ENCODE measurements at places on chromosomes 4 and X.

- DNase-seq, result no peak
Observed at GRCh38 chr4:45409536-45409935, 683.2 kb upstream of the GNPDA2 start.

DNA sequence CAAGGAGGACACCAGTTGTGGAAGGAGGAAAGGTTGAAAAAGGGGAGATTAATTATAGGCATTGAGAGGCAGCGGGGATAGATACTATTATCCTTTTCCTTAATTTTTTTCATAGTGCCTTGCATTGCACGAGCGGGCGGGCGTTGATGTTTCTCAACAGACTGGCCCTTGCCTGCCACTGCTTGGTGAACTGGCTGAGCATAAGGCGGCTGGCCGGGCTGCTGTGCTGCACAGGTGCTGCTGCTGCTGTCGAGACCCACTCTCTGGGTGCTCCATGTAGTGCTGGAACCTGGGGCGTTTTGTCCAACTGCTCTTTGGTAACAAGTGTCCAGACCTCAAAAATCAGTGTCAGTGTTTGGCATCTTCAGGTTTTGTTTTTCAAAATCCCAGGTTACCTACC lies 83.3 kb upstream of the PAQR3 start:
- DNase-seq, result no peak

- DNase-seq, result no peak
Observed at GRCh38 chrX:16867947-16868346, 2.2 kb downstream of the RBBP7 start.

DNA sequence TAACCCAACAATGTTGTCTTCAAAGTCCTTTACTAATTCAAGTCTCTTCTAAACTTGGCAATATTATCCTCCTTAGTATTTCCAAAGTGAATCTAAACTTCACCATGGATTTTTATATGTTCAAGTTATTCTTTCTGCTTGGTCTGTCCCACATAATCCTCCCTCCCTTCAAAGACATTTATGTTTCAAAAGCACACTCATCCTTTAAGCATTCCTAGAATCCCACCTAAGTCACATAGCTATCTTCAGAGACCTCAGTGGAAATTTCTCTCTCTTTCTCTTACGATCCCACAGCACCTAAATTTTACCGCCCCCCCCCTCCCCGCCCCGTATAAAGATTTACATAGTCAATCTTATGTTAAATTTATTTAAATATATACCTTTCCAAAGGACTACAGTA lies 314.9 kb upstream of the GRIA3 start:
- DNase-seq, result no peak

GRCh38 chr4:15681067-15681371 lies 608 bp upstream of the FAM200B start:
- DNase-seq, result no peak

DNA sequence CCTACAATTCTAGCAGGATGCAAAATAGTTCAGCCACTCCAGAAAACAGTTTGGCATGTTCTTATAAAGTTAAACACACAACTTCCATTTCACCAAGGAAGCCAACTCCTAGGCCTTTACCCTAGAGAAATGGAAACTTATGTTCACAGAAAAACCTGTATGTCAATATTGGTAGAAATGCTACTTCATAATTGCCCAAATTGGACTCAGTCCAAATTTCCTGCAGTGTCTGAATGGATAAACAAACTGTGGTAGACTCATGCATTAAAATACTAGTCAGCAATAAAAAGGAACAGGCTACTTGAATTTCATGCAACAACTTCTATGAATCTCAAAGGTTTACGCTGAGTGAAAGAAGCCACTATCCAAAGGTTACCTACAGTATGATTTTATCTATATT lies 1738.8 kb upstream of the IGFBP7 start:
- no peak for DNase-seq

DNA sequence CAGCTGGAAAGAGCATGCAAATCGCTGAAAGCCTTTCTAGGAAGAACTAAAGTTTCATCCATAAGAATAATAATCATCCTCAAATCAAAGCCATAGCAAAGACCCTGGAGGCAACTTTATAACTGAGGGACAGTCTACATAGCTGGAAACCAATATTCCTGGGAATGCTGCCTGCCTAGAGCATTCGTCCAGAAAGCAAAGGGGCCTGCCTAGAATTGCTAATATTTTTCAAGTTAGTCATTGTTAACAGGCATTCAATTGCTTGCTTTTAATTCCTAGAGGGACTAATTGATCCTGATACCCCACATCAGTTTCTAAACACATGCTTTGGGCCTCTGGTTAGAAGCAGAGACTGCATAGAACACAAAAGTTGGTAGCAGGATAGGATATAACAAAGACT lies 4.2 kb upstream of the PPARGC1A start:
- no peak for DNase-seq

GRCh38 chr4:25028851-25029250 lies 1.9 kb downstream of the LGI2 start:
- no peak for DNase-seq

- no peak for DNase-seq
Observed at GRCh38 chr4:172061204-172061603, 248.0 kb downstream of the GALNTL6 start.

DNA sequence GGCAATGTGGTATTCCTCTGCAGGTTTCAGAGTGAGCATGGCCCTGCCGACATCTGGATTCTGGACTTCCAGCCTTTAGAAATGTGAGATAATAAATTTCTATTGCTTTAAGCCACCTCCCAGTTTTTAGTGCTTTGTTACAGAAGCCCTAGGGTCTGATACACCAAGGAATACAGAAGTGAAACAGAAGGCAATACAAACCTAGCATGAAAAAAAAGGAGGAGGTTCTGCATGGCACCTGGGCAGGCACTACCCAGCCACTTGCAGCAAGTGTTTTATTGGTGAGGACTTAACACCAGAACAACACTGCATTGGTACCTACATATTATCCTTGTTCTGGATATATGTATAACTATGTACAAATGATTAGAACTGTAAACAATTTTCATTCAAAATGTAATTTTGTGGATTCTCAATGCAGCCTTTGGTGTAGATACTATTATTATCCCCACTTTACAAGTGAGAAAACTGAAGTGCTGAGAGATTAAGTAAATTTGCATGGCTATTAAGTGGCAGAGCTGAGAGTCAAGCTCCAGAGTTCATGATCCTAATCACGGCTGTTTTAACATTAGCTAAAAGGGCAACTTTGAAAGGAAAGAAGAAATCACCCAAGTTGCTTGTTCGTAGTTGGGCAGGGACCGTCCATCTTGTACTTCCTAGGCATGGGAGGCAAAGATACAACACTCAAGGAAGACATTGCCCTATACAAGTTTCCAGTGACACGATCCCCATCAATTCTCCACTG lies 71.8 kb downstream of the IL21 start:
- DNase-seq, result no peak

GRCh38 chrX:123324625-123325024 lies 140.5 kb downstream of the GRIA3 start:
- no peak for DNase-seq

DNA sequence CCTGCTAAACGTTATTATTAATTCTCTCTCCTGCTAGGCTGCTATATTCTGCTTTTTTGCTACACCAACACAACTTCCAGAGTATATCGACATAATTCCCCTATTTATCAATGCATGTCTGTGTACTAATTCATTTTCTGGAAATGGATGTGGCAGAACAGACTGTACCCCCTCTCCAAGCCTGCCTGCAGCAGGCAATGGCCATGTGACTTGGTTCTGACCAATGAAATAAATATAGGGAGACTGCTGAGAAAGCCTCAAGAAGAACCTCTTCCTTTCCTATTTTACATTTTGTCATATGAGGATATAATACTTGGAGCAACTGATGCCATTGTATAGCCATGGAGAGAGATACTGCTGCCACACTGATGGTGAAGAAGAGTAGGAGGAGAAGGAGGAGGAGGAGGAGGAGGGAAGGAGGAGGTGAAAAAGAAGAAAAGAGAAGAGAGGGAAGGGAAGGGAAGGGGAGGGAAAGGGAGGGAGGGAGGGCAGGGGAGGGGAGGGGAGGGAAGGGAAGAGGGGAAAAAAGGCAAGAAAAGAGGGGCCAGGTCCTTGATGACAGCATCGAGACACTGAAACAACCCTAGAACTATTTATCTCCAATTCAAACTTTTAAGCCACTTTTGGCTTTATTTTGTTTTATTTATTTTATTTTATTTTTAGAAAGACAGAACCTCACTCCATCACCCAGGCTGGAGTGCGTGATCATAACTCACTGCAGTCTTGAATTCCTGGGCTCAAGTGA lies 57.0 kb upstream of the SPP1 start:
- DNase-seq, result no peak

- DNase-seq, result no peak
Observed at GRCh38 chr4:25656031-25656430, 380 bp downstream of the SLC34A2 start.

DNA sequence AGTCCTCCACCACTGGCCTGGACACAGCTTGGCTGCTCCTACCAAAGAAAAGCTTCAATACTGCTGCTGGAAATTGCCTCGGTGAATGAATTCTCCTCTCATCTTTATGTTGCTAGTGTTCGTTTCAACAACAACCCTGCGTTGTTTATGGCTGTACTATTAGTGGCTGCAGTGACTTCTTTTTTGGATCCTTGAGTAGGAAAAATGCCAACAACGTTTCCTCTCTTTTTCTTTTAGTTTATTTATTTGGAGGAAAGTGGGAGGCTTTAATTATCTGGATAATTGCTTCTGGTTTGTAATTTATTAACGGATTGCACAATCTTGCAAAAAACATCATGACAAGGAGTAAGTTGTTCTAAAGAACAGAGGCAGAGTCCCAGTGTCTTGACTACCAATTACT lies 464.1 kb upstream of the TRAM1L1 start:
- DNase-seq, result no peak

DNA sequence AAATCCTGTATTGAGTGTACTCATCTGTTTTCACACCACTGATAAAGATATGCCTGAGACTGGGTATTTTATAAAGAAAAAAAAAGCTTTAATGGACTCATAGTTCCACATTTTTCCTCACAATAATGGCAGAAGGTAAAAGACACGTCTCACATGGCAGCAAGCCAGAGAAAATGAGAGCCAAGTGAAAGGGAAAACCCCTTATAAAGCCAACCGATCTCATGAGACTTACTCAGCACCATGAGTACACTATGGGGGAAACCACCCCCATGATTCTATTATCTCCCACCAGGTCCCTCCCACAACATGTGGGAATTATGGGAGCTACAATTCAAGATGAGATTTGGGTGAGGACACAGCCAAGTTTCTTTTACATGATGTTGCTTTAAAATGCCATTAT lies 171.9 kb downstream of the GALNTL6 start:
- no peak for DNase-seq

GRCh38 chr4:182382941-182383340 lies 139.7 kb downstream of the TENM3 start:
- no peak for DNase-seq

DNA sequence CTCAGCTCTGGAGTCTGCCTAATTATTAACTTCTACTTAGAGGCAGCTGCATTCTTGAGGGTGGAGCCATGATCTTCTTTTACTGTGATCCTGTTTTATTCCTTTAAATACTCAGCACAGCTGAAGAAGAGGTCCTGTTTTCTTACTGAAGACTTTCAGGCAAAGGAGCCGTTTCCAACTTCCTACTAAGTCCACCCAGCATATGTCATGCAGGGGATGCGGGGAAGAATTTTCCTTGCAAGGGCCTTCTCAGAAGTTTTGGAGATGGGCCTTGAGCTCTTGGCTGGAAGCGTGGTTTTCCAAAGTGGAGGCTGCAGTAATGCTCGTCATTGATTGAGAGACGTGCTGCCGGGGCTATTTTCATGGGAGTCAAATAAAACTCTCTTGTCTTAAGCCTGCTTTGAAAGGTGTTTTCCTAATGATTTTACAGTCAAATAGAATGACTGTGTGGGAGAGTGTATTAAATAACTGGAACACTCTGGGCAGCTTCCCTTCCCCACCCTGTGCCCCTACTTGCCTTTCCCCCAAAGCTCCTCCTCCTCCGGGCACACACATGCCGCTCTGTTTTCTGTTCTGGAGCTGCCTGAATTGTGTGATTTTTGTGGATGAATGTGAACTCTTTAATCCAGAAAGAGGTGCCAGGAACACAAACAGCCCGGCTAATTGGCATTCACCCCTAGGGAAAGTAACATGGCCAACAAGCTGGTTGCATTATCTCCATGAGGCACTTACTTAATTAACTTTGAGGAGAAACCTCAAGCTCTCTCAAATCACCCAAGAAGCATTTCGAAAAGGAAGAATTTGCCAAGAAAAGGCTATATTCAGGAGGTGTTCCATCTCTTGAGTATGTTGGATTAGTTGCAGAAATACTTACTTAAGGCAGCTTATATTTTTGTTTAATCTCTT lies 28.1 kb downstream of the FGF2 start:
- DNase-seq, result no peak

DNA sequence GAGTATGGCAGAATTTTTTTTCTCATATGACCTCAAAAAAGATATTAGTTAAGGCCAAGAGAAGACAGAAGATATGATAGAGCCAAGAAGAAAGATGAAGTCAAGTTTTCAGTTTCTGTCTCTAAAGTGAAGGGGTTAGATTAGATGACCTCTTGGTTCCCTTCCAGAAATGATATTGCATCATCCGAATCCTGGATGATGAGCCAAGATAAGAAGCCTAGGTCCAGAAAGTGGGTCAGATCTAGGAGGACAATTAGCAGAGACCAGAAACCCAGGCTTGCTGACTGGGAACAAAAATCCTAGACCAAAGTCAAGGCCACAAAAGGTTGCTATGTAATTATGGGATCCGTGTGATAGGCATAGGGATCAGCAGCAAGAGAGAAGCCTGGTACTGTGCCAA lies 20.2 kb downstream of the SATL1 start:
- no peak for DNase-seq

DNA sequence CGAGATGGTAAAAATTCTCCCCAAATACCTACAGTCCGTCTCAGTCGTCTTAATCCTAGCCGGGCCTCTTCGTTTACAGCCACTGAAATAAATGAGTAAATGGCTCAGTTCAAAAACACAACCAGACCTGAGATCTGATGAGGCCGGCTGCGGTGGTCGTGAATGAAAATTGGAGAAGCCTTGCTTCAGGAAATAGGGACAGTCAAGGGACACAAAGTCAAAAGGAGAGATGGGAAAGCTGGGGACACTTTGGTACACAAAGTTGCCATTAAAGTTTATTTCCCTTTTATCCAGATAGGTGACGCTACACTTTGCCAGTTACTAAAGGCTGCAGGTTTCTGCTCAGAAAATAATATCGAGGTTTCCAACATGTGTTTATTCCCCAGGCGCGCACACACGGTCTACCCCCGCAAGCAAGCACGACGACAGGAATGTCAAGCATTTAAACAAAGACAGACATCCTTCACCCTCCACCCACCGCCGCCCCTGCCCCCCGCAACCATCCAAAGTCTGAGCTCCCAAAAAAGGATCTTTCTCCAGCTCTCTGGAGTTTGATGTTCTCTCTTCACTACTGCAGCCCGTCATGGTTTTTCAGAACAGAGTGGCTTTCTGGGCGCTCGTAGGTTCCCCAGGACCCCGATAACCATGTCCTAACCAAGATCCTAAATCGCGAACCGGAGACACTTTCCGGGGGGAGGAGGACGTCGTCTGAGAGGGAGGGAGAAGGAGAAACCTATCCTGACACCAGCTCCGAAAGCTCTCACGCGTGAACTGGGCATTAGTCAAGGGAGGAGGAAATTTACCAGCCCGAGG lies 1.3 kb upstream of the PCDH7 start:
- no peak for DNase-seq

All from activated CD4-positive, CD25-positive, alpha-beta regulatory T cell treated with anti-CD3 and anti-CD28 coated beads, Interleukin-2, amount 50 U/mL, for 72 hours (primary cell).